ENCODE measurements at places on chromosomes 2 and 18.

DNA sequence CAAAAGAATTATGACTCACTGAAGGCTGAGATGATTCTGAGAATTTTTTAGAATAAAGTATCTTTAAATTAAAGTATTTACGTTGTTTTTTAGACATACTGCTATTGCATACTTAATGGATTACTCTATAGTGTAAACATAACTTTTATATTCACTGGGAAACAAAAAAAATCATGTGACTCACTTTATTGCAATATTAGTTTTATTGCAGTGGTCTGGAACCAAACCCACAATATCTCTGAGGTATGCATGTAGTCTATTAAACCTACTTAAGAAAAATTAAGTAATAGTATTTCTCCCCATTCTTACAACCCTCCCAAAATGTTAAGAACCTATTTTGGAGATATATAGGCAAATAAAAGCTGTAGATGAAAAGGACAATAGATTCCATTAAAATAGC lies 142.9 kb upstream of the ZNF521 start:
- DNase-seq, result no peak

GRCh38 chr2:62383846-62384245 lies 122.1 kb downstream of the TMEM17 start:
- DNase-seq, result no peak

DNA sequence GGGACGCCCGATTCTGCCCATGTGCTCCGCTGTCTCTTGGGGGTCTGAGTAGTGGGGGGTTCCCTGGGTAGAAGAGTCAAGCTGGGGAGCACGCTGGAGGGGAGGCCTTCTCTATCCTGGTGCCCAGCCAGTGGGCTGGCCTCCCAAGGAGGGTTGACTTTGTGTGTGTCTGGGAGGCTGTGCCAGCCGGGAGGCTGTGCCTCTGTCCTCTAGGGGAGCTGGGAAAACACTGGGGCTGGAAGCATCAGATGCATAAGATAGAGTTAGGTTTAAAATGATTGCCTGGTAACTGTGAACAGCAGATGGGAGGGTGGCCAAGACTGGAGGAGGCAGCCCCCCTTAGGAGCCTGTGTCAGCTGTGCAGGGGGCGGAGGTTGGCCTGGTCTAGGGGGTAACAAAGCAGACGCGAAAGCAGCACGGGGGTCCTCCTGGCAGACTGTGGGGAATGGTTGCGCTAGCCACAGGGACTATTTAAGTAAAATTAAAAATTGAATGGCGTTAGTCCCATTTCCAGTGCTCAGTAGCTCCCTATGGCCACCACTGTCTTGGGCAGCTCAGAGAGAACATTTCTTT lies 1.3 kb downstream of the ING5 start:
- DNase-seq, result no peak

GRCh38 chr2:16235747-16236146 lies 295.4 kb downstream of the MYCN start:
- no peak for DNase-seq

GRCh38 chr2:204946892-204947291 lies 401.6 kb downstream of the PARD3B start:
- DNase-seq, result no peak

DNA sequence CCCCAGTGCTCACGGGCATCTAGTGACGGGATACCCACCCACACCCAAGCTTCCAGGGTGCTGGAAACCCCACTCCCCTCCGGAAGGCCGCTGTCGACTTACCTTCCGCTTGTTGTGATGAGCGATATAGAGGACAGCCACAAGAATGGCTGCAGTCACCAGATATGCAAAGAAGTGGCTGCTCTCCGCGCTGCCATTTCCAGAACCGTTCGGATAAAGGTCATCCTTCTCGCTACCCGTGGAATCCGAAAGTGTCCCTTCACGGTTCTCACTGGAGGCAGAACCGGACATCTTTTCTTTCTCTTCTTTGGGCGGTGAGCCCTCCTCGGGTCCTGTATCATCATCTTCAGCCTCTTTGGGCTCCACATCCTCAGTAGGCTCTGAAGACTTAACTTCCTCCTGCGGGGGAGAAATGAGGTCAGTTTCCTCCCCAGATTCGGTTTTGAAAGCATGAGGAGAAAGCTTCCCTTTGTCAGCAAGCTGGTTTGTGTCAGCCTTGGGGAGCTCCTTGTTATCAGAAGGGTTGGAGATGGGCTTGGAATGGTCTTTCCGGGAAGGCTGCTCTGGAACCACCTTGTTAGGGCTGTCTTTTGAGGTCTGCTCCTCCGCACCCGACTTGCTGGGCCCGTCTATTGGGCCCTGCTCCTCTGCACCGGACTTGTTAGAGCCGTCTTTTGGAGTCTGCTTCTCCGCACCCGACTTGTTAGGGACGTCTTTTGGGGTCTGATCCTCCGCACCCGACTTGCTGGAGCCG lies 1.2 kb downstream of the TGOLN2 start:
- DNase-seq, result no peak

- no peak for DNase-seq
These were observed 218.2 kb upstream of the CELF4 start for GRCh38 chr18:37783771-37784170.

GRCh38 chr2:85472261-85472660 lies 53.7 kb downstream of the SH2D6 start:
- no peak for DNase-seq

DNA sequence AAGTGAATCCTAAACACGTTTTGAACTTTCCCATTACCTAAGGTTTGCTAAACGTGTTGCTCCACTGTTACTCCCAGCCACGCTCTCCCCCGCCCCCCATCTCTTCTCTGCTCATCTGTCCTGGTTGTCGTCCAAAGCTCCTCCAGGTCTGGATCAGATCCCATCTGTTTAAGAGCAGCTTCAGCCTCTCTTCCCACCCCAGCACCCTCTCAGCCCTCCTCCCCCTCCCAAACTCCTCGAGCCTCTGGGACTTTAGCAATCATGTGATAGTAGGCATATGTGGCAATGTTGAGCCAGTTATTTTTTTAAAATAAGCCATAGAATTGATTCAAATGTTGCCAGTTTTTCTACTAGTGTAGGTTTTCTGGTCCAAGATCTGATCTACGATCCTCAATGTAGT lies 20.0 kb upstream of the LPIN1 start:
- DNase-seq, result no peak

DNA sequence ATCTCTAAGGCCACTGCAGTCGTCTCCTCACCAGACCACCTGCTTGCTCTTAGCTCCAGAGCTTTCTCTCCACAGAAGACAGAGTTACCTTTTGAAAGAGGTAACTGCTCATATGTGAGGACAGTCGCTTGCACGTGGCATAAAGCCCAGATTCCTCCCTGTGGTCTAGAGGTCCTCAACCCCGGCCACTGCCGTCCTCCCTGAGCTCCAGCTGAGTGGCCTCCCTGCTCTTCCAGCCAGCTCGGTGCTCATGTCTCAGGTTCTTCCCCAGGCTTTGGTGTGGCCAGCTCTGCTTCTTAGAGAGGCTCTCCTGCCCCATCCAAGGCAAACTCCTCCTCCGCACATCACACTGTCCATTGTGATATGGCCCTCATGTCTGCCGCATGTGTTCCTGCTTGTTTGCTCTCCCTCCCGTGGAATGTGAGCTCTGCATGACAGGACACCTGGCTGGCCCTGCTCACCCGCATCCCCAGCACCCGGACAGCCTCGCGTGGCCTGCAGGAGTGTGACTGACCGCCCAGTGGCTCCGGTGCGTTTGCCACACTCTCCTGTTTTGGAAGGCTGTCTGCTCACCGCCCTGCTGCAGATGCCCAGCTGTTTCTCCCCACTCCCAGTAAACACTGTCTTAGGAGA lies 91.5 kb upstream of the LDLRAD4 start:
- DNase-seq, result no peak

- DNase-seq, result no peak
These were observed 20.9 kb upstream of the STEAP3 start for GRCh38 chr2:119202610-119203310.

DNA sequence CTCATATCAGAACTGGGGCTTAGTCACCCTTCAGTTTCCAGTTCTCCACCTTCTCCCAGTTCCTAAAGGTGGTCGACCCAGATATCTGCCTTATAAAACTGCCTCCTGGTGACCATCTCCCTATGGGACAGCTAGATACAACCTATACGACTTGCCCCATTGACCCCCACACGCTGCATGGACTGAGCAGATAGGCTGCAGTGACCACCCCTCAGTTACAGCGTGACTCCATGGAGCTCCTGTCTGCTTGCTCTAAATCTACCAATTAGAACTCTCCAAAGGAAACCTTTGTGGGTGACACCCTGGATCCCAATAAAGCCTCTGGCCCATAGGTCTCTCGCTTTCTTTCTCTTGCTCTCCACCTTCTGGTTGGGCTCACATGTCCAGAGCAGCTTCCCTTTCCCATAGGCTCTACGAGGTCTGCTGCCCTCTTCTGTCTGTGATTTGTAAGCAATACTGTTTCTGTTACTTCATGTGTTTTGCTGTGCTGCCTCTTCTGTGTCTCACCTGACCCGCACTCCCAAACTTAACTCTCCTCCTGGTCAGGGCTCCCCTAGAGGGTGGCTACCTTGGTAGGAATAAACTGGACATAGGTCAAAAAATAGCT lies 971.3 kb upstream of the FAM98A start:
- DNase-seq, result no peak

DNA sequence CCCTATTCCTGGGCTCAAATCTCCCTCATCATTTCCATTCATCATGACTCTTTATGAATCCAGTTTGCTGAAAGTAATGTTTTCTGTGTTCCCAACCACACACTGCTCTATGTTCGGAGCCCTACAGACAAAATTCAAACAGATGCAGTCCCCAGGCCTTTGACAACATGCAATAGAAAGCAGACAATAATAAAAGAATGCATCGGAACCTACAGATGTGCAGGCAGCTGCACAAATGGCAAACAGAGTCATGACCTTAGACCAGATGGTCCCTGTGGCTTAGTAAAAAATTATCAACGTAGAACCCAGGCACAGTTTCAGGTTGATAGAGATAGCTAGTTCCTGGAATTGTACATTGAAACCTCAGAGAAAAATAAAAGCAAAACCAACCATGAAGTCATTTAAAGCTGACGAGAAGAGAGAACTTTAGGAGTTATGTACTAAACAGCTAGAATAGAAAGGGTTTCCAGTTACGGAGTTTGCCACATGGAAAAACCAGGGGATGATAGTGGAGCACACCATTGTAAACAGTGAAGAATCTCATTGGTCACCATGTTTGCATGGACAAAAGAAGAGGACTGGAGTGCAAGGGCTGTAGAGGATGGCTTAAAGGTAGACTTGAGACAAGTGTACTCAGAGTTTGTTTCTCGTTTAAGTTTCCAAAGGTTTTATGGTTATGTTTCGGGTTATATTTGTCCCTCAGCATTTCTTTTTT lies 23.2 kb upstream of the ACVR1 start:
- DNase-seq, result no peak

- DNase-seq, result no peak
These were observed 186.7 kb upstream of the ETAA1 start for GRCh38 chr2:67210430-67210829.

- DNase-seq, result no peak
These were observed 511.2 kb upstream of the FSIP2 start for GRCh38 chr2:185227391-185227790.

DNA sequence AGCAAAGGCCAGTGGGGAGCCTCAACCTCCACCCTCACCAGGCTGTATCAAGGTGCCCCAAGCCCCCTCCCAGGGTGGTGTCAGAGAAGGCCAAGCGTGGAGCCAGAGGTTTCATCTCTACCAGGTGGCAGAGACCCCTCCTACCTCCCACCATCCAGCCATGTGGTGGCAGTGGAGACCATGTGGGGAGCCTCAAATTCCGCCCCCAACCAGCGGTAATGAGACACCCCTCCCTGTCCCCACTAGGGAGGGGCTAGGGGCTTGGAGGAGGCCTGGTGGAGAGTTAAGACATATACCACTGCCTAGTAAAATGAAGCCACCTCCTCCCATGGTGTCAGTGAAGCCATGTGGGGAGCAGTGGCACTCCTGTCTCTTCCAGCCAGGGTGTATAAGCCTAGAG lies 24.4 kb upstream of the YPEL5 start:
- DNase-seq, result no peak

DNA sequence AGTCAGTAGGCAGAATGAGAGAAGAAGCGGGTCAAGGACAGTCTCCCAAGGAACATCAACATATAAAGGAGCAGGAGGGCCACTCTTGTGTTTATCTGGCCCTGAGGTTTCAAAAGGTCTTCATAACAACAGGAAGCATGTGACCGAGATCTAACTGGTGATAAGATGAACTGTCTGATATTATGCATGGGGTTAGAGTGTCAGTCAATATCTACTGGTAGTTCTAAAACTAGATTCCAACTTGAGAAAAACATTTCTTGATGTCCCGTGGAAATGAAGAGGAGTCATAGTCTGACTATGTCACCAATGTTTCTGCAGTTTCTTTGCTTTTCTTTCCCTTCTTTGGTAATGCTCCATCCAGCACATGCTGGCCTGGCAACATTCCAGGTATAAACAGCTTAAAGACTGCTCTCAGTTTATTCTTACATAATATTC lies 77.5 kb upstream of the ITPRID2 start:
- no peak for DNase-seq

DNA sequence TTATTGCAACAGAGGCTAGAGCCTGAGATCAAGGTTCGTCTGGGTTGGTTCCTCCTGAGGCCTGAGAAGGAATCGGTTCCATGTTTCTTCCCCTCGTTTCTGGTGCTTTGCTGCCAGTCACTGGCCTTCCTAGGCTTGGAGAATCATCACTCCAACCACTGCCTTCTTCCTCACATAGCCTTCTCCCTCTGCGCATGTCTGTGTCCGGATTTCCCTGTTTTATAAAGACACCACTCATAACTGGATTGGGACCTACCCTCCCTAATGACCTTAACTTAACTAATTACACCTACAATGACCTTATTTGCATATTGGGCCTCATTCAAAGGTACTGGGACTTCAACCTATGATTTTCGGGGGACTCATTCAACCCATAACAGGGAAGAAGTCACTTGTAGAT lies 119.8 kb upstream of the CCDC68 start:
- DNase-seq, result no peak

GRCh38 chr2:35997488-35997887 lies 358.1 kb upstream of the CRIM1 start:
- DNase-seq, result no peak

DNA sequence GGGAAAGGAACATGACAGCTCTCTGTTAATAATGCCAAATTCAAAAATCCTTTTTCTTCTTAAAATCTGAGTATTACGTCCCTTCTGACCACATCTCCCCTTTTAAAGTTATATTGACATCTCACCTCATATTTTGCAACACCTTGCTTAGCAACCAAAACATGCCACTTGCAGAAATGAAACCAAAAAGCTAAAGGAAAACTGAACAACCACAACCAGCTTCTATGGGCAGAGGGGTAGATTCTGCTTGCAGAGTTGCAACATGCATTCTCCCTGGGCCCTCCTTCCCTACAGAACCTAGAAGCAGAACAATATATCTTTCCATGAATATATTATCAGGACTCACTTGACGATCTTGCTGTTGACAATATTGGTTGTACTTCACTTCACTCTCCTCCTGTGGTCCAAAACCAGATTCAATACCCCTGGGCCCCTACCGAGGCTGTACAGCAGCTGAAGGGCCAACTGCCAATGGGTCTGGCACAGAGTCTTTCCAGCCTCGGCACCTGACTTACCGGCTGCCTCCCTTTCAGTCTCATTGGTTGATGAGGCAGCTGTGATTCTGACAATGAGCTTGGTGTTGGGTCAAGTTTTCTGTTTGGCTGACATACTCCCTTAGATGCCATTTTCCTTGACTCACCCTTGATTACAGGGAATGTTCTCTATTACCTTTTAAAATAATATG lies 616.6 kb downstream of the ZEB2 start:
- DNase-seq, result no peak
